Right cardiac atrium (tissue), 5 donors: ENCODE measurements at places on chromosomes 3 and 15. TPM values are rescaled to one million over a fixed set of nuclear protein-coding genes. Genes with fewer than 3 reads are reported as not detected.

GRCh38 chr3:114329823-114330222 is 36.0 kb downstream of the TIGIT start:
- no peak for DNase-seq

Gene PAK6
- total RNA-seq: 22.6 TPM

- DNase-seq: peak; percentile 72
Observed at GRCh38 chr3:196968233-196969133, at the start of gene PIGZ. Gene PIGZ, minus strand, starts transcription at chr3:196968833. Its CDS starts 16,802 bp downstream, at chr3:196952031.

DNA sequence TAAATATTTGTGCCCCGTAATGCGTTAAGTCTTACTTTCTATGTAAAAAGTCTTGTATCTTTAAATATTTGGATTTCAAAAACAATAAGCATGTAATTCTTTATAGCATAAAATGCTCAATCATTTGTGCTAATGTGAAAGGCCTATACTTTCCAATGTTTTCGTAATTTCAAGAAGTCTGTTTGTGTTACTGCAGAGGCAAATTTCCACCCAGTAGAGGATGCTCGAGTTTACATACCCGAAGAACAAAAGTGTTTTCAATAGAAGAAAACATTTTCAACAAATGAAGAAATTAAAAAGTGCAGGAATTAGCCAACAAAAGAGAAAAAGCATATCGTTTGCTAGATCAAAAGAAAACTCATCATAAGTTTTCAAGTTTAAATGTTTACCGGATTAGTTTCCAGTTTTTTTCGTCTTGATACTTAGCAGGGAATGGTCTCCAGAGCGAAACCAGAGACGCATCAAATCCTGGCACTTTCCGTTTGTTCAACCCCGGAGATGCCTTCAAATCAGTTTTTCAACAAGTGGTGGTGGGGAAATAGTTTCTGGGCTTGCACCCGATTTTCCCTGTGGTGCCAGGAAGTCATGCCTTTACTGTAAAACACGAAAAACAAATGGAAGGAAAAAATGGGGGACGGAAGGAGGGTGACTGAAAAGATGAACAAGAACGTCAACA is 1.0 kb downstream of the CGGBP1 start:
- no peak for DNase-seq

DNA sequence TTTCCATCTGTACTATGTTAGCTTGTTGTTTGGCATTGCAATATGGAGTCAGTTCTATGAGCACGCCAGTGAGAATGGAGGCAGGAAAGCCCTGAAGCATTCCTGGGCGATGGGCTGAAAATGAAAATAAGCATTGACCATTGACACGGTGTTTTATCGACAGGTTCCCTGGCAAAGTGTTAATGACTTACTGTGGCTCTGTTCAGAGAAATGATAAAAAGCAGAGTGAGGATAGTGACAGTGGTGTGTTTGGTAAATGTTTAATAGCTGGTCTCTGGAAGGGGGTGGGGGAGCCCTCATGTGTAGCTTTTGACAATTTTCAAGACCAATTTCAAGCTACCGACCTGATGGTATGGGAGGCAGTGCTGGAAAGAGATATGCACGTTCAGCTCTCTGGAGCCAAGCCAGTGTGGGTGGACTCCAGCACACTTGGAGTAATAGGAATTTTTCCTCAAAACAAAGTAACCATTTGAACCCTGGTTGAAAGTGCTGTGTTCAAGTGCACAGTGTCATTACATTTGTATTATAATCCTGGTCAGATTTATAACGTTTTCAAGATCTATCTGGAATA is 341.7 kb upstream of the ROBO2 start:
- DNase-seq: no peak

GRCh38 chr15:78063217-78063616 is 14.3 kb downstream of the TBC1D2B start:
- no peak for DNase-seq

DNA sequence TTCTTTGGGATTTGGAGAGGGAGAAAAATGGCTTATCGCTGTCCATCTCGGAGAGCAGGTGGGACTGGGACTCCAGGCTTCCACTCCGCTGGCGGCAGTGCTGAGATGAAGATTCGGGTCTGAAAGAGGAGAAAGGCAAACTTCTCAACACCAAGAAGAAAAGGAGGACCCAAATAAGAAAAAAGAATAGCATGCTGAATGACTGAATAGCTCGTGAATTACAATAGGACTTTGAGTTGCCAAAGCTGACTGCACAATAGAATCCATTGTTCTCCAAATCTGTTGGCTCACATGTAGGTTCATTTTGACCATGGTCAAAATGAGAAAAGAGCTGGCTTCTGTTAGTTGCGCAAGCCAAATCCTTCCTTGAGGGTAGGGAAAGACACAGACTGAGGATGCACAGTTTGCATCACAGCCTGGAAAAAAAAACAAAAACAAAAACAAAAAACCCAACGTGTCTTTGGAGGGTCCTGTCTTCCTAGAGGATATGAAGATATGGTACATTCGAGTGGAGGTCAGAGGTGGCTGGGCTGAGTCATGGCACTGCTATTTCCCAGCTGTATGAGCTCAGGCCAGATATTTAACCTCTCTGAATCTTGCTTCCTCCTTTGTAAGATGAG is 59.3 kb upstream of the LMOD3 start:
- DNase-seq: no peak

GRCh38 chr3:177150218-177150916 is 46.9 kb downstream of the TBL1XR1 start:
- no peak for DNase-seq

Gene ADGRG7
- total RNA-seq: not detected

- no peak for DNase-seq
Observed at GRCh38 chr15:81506071-81506470, 132.1 kb upstream of the TMC3 start.

Gene MYLK
- 36.5 TPM for total RNA-seq

Gene PAQR5
- 0.42 TPM for total RNA-seq

- DNase-seq: no peak
Observed at GRCh38 chr3:168616915-168617314, 521.2 kb upstream of the GOLIM4 start.

- no peak for DNase-seq
Observed at GRCh38 chr15:78392430-78392829, 45.6 kb upstream of the IREB2 start.

DNA sequence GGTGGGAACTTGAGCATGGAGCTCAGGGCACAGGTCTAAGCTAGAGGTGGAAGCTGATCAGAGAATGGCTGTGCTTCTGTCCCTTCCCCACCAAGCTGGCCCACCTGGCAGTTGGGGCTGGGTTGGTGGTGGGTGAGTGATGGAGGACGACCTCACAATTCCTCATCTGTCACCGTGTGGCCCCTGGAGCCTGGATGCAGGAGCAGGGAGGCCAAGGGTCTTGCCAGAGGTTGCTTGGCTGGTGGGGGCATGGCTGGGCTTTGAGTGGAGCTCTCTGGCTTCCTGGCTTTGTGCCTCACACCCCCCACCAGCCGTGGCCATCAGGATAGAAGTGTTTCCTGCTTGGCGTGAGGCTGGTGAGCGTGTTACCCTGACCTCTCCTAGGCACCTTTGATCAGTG is 36.0 kb downstream of the FBLN2 start:
- DNase-seq: no peak

- DNase-seq: no peak
Observed at GRCh38 chr3:53174346-53175250, 13.6 kb downstream of the PRKCD start.

DNA sequence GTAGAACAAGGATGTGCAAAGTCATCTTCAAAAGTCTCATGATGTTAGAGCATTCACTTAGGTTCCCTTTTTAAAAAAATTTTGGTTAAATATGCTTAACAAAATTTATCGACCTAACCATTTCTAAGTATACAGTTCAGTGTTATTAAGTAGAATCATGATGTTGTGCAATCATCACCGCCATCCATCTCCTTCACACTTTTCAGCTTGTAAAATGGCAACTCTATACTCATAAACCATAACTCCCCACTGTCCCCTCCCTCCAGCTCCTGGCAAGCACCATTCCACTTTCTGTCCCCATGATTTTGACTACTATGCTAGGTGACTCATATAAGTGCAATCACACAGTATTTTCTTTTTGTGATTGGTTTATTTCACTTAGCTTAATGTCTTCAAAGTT is 895.0 kb downstream of the TBL1XR1 start:
- DNase-seq: no peak

- no peak for DNase-seq
Observed at GRCh38 chr15:40100123-40100946, 8.3 kb downstream of the BMF start.

GRCh38 chr3:27978440-27978839 is 256.3 kb upstream of the EOMES start:
- DNase-seq: no peak

- no peak for DNase-seq
Observed at GRCh38 chr15:40911141-40911540, 16.9 kb downstream of the VPS18 start.

DNA sequence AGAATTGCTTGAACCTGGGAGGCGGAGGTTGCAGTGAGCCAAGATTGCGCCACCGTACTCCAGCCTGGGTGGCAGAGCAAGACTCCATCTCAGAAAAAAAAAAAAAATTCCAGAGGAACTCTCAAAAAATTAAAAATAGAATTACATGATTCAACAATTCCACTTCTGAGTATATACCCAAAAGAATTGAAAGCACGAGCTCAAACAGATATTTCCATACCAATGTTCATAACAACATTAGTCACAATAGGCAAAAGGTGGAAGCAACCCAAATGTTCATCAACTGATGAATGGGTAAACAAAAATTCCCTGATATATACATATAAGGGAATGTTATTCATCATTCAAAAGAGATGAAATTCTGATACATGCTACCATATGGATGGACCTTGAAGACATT is 16.9 kb upstream of the MORF4L1 start:
- no peak for DNase-seq

DNA sequence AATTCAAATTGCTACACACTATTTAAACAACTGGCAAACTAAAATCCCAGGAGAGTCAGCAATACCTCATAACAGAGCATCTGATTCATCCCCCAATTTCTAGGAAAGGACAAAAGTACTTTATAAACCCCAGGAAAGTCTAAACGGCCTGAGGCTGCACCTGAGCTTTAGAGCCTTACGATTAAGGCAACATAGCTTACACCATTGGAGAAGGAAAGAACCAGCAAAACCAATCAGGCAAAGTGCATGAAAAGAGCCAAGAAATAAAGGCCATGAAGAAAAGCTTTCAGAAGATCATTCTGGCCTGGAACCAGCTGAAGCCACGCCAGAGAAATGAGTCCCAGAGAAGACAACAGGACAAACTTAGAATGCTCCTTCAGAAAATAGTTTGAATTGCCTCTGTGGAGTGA is 48.1 kb downstream of the PTPN9 start:
- peak; percentile 93 for DNase-seq

Gene HACD2
- 20.8 TPM for total RNA-seq

DNA sequence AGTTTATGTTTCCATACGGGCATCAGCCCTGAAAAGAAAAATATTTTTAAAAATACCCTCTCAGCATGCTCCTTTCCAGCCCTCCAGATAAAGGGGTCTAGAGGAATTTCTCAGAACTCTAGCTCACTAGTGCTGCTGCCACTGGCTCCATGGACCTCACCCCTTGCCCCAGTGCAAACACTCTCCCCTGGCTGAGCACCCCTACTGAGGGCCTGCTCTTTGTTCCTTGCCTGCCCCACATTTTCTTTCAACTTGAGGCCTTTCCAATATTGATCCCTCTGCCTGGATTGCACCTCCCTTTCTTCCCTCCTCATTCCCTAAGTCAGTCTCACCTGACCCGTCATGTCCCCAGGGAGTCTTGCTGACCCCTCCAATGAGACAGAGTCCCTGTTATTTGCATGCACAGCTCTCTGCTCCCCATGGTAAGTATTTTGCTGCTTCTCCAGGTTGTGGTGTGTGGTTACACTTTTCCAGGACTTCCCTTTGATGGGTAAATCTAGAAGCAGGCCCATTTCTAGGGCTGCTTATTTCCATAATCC is 196.5 kb downstream of the EPHB1 start:
- no peak for DNase-seq

Gene EXD1
- not detected for total RNA-seq

- DNase-seq: peak; percentile 64
Observed at GRCh38 chr15:64133623-64134344, 17.7 kb upstream of the SNX22 start.

DNA sequence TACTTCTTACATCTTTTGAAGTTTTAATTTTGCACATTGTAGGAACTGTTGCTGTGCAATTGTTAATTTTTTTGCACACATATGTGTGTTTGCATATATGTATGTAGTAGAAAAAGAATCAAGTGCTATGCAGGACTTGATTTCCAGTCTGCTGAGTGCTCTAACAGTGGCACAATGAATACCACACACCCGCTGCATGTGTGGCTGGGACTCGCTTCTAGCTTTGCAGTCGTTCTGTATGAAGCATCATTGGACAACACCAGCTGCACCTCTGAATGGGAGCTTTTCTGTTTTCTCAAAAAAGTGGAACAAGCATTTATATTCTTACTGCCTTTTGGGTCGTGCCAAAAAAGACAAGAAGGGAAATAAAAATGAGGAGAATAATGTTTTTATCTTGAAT is 564.7 kb downstream of the FOXP1 start:
- DNase-seq: no peak

Gene NTRK3
- total RNA-seq: 4.6 TPM

Gene LRRK1
- 7.6 TPM for total RNA-seq

Gene CLRN1
- not detected for total RNA-seq

Gene CAMK1
- 20.5 TPM for total RNA-seq

Gene LDHAL6B
- total RNA-seq: not detected

- DNase-seq: no peak
Observed at GRCh38 chr3:131067983-131068382, 41.3 kb downstream of the NEK11 start.

- peak; percentile 65 for DNase-seq
Observed at GRCh38 chr15:23642413-23643044, 5.1 kb downstream of the MAGEL2 start.

DNA sequence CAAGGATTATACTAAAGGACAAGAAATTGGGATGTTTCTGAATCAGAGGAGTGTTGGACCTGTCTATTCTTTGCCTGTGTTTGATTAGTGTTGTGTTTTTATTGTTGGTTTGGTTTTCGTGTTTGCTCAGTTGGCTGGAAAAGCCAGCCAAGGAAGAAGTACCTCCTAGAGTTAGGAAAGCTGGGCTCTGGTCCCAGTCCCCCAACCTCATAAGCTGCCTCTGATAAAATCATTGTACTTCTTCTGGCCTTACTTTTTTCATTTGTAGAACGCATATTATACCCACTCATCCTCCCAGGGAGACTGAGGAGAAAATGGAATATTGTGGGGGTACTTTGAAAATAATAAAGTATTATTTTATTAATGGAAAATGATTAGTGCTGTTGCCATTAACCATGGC is 177.4 kb upstream of the TRIM42 start:
- no peak for DNase-seq
